ENCODE measurements at places on chromosomes 12 and 14.

DNA sequence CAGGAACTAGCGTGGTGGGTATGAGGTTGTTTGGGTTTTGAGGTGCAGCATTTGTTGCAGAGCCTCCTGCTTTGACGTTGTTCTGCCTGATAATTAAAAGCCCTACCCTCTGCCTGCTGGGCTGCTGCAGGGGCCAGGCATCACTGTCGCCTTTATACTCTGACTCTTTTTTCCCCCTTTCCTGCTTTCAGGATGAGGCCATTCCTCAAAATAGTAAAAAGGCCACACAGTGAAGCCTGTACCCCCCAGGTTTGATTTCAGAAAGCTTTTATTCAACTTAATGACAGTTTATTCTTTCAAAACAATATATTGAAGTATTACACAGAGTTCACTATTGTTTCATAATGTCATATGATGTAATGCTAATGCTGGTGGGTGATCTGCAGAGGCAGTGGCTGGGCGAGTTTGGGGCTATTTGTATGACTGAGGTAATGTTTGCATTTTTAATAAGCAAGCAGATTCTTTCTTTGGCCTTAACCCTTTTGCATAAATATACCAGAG lies 9.1 kb downstream of the BORCS5 start:
- peak; percentile 18 for DNase-seq

- DNase-seq: no peak
Measured at GRCh38 chr12:50344775-50345174, 51.6 kb downstream of the FAM186A start.

DNA sequence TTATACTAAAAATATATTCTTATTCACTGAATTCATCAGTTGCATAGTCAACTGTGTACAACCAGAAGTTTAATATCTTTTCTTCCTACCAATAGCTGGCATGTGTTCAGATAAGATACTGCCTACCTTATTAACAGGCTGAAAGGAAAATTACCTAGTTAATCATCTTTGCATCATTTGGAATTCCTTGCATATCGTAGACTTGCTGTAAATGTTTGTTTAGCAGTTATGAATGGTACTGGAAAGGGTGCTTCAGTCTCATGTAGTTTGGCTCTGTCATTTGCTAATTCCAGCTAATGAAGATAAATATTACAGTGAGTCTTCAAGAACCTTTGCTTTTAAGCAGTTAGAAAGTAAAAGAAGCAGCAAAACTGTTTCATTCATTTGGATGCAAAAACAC lies 84.4 kb downstream of the PPHLN1 start:
- DNase-seq: peak; percentile 31

- no peak for DNase-seq
Measured at GRCh38 chr12:22313286-22313962, 21.1 kb downstream of the ST8SIA1 start.

DNA sequence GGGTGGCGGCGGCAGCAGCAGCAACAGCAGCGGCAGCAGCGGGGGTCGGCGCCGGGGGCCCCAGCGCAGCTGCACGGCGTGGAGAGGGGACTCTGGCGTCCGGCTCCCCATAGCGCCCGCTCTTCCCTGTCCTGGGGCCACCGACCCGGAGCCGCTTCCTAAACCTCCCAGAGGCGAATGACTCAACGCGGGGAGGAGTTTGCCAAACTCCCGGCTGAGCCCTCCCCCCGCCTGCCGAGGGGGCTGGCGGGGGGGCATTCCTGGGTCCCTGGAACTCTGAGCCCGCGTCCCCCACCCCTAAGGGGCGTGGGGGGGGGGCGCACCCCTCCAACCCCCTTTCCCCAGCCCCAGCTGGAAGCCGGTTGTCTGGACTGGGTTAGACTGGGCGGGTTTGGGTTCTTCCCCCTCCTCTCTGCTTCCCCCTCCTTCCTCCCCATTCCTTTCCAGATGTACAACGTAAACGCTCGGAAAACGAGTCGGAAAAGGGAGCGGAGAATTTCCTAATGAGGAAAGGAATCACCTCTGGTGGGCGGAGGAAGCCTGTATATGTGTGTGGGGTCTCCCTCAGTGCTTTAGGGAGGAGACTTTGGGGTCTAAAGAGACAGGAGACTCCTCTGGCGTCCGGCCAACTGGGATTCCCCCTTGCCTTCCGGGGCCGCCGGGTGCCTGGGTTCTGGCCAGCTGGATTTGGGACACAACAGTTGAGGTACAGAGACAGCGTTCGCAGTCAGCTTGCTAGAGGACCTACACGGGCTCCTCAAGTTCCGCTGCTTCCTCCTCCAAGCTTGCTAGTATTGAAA lies at the start of gene ITGA5:
ITGA5 (minus strand) TSS at position 179 of the 800 bp plus-strand sequence; CDS start at position 111, 68 bp downstream.
- peak; percentile 60 for DNase-seq

DNA sequence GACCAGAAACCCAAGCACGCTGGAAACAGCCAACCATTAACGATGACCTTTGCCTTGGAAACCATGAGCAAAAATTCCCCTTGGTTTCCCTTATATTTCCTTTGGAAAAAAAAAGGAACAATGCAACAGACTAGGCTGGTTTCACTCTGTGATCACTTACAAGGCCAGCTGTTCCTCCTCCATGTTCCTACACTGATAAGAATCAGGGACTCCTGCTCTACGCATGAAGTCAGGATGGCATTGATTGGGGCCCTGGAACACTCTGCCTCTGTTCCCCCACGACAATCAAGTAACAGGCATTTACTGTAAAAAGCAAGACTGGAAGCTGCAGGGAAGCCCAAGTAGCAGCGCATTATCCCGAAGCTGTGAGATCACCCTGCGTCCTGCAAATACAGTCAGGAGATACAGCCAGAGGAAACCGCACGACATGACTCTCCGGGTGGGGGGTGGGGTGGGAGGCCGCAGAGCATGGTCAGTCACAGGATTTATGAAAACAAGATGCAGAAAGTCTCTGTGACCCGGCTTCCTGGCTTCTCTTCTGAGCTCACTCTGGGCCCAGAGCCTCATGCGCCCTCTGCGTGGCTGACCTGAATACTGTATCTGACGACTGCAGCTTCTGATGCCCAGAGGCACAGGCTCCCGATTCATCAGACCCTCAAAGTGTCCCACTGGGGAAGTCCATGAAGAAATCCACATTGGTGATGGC lies 31.1 kb downstream of the SSH1 start:
- DNase-seq: peak; percentile 93
